ENCODE measurements at places on chromosomes 3 and 15.

GRCh38 chr15:67573194-67573593, 30.7 kb downstream of the MAP2K5 start:
- DNase-seq = no peak

GRCh38 chr3:153370680-153371079, 208.7 kb downstream of the RAP2B start:
- DNase-seq = no peak

- DNase-seq = no peak
These were observed 26.6 kb downstream of the APBA2 start for GRCh38 chr15:28912422-28912821.

DNA sequence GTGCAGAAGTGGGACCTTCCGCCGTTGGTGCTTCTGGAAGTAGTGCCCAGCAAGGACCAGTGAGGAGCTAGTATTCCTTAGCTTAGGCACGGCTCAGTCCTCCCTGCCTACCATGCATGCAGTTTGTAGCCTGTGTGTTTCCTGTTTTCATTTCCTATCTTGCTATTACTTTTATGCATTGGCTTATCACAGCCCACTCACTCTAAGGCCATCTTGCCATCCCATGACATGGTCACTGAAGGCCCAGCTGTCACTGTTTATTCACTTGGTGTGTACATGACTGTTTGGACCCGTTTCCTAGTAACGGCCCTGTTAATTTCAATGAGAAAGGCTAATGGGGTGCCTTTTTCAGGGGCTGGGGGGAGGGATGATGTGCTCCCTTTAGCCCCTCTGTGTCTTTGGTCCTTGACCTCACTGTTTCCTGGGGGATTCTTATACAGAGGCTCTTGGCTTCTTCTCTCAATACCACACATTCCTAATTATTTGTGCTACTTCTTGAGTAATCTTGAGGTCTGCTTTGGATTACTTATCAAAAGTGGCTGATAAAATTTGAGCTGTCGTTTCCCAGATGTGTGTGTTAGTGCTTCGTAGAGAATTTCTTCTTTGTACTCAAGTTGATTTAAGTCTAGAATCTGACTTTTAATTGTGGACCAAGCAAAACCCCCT, 24.5 kb upstream of the TRAK1 start:
- DNase-seq = no peak

DNA sequence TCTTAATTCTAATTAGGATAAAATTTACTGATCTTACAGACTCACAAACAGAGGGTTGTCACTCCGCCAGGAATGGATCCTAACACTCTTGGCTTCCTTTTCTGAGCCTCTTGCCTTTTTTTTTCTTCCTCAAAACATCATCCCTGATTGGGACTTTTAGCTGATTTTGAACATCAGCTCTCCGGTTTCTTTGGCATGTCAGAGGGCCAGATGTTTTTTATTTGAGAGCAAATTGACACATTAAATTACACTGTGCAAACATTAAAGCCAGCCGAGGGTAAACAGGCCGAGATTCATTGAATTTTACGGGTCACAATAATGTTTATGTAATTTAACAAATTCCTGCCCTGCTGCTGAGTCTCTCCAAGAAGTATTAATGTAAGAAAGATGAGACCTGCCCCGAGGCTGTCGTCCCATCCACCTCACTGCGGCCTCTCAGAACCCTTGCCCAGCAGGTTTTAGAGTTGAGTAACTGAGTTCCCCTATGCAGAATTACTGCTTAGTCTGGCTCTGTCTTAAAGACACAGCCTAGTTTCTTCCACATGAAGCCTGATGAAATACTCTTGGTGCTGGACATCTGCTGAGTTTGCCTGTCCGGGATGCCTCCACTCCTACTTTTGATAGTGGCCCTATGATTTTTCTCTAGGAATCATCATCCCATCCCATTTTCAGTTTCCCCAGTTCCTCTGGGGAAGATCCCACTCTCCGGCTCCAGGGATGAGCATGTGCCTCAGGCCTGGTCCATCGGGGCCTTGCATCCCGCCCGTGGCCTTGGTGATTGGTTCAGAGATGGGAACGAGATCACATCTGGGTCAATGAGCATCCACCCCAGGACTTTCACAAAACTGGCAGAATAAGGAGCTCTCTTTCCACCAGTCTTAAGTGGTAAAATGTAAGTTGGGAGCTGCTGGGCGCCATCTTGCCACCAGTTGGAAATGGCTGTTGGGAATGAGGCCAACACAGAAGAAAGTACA, 226.6 kb upstream of the TLE3 start:
- no peak for DNase-seq

DNA sequence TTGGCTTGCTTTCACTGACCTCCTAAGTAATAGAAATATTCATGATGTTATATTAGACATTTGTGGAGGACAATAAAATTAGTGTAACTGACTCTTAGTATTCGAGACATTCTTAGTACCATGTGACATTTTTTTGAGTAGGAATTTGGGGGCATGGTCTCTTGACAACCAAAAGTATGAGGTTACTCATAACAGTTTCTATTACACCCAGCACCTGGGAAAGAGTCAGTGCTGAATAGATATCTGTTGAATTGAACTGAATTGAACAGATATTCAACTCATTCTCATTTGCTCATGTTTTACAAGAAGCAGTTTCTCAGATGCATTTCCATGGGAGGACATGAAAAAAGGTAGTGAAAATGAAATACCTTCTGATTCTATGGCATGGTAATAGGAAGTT, 84.4 kb downstream of the CMSS1 start:
- DNase-seq = no peak

- no peak for DNase-seq
These were observed 501.3 kb upstream of the IL12A start for GRCh38 chr3:159487304-159487703.

DNA sequence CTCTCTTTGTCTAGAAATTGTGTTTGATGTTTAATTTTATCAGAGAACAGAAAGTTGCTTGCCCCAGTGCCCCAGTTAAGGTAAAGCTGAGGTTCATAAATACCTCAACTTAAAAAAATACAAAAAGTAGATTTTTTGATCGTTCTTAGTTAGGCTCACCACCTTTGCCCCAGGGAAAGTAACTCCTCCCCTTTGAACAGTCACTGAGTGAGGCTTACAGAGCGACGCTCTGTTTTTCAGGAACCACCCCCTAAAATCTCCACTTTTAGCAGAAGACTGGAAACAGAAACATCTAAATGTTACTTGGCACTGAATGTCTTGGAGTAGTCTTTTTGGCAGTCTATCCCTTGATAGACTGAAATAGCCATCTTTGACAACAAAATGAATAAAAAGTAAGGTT, 24.9 kb downstream of the BLM start:
- DNase-seq = no peak

DNA sequence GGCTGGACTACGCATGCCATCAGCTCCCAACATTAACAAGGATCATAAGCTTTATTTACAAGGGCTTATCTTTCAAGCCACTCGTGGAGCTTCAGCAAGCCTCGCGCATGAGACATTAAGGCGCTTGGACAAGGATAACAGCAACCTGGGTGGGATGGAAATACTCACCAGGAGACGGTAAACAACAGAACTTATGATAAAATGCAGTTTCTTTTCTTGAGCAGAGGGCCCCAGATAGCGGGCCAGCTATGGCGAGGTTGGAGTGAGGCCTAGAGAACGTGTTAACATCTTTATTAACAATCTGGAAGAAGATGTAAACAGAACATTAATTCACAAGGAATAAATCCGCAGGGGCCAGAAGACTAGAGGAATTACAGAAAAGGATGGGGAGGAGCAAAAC, 158.2 kb downstream of the NTRK3 start:
- DNase-seq = no peak

Measured in activated CD4-positive, alpha-beta T cell treated with anti-CD3 and anti-CD28 coated beads, Interleukin-2, amount 50 U/mL, for 16 hours (primary cell).